ENCODE measurements at places on chromosomes 13 and 19.

- no peak for DNase-seq
These were observed 14.4 kb upstream of the CYP2B6 start for GRCh38 chr19:40976724-40977123.

DNA sequence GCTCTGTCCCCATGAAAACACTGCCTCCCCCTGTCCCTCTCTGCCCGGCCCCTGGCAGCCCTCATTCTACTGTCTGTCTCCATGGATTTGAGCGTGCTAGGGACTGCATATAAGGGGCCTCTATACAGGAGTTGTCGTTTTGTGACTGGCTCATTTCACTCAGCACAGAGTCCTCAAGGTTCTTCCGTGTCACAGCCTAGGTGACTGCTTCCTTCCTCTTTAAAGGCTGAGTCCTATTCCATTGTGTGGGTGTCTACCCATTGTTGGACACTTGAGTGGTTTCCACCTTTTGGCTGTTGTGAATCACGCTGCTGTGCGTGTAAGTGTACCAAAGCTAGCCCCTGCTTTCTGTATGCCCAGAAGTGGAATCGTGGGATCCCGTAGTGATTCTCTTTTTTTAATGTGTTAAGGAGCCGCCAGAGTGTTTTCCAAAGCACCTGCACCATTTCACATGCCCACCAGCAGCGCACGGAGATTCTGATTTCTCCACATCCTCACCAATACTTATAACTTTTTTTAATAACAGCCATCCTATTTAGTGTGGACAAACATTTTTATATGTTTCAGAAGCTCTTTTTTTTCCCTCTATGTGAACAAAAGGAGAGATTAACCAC, 116.7 kb downstream of the COL4A2 start:
- no peak for DNase-seq

GRCh38 chr13:47929156-47929555, 71.9 kb downstream of the SUCLA2 start:
- DNase-seq: no peak

GRCh38 chr19:58538257-58539168, 5.4 kb upstream of the TRIM28 start:
- no peak for DNase-seq

DNA sequence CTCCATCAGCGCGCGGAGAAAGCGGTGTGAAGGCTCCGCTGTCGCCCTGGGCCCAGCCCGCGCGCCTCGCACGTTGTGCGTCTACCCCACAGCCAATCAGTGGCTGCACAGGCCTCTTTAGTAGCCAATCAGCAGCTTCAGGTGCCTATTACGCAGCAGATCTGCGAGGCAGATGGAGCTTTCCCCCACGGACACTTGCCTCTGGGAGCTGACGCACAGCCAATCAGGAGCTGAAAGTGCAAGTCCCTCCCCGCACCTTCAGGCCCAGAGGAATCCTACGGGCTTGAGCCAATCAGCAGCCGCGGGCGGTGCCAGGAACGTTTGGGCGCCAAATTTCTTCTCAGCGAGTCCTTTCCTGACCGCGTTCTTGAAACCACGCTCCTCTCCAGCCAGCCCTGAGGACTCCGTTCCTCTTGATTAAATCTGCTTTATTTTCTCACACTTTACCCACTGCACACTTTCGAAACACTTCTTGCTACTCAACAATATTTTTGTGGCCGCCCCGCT, 39.9 kb downstream of the SIGLEC7 start:
- DNase-seq: no peak

Measured in cortex of kidney (tissue), 1 donor.